ENCODE measurements at places on chromosomes 3 and 15.

- DNase-seq = no peak
Measured at GRCh38 chr15:47983533-47983932, 137.3 kb upstream of the SLC24A5 start.

DNA sequence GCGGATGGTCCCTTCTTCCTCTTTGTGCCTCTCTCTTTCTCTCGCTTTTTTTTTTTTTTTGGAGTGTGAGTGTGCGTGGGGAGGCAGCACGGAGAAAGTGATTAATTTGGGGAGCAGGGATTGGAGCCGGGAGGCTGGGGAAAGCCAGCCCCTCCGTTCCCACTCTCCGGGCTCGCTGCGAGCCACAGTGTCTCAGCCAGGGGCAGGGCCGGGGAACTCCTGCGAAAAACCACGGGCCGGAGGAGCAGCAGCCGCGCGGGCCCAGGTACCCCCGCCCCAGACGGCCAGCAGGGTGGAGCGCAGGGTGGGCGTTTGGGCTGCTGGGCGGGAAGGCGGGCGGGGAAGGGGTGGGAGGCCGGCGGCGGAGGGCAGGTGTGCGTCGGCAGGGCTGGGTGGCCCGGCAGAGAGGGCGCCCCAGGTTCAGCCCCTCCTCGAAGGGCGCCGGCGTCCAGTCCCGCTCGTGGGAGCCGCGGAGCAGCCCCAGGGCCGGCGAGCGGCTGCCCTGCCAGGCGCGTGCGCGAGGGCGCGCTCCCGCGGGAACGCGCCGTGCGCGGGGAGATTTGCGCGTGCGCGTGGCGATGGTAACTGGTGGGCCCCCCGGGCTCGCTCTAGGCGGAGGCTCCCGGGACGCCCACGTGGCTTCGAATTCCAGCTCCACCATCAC is 1.4 kb downstream of the CHL1 start:
- no peak for DNase-seq

DNA sequence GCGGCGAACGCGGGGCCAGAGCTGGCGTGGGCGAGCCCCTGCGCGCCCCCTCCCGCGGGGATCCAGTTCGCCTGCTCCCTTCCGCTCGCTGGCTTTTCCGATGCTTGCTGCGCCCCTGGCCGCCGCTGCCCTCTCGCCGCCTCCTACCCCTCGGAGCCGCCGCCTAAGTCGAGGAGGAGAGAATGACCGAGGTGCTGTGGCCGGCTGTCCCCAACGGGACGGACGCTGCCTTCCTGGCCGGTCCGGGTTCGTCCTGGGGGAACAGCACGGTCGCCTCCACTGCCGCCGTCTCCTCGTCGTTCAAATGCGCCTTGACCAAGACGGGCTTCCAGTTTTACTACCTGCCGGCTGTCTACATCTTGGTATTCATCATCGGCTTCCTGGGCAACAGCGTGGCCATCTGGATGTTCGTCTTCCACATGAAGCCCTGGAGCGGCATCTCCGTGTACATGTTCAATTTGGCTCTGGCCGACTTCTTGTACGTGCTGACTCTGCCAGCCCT is 721 bp downstream of the P2RY1 start:
- DNase-seq = no peak

- no peak for DNase-seq
Measured at GRCh38 chr15:63679588-63679987, 82.4 kb downstream of the FBXL22 start.

DNA sequence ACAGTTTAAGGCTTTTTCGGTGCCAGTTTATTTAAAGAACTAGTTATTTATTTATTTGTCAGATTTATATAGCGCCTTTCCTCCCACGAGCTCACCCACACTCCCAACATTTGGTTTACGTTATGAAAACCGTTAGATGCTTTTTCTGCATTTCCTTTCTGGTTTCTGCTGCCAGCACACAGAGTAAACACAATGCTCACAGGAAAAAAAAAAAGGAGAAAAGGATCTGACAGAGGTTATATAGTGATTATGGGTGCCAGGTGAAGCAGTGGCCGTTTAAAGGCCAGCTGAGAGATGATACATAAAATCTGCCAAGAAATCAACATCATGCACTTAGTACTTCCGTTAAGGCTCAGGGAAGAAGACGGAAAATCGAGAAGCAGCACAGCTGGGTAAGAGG is 37.9 kb downstream of the ETV5 start:
- DNase-seq = no peak

DNA sequence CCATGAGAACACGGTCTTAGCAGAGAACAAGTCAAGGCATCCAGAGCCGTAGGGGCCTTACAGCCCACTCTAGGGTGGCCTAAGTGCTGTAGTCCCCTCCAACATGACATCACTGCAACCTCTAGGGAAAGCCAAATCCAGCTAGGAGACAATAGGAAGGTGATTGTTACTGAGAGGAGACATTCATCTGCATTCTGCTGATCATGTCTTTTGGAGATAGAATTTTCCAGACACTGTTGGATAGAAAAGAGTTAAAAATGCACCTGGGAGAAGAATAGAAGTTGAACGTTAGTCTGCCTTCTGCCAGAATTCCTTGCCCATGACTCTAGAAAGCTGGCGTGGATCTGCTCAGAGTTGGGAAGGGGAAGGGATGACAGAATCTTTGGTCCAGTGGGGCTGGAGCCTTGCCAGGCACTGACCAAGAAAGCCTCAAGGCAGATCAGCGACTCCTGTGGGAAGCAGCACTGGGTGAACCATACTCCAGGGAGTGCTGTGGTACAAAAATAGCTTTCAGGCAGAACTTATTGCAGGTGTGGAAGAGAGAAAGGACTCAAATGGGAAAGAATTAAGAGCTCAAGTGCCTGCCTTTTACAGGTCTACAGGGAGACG is 44.8 kb upstream of the RAF1 start:
- DNase-seq = no peak

GRCh38 chr3:133883641-133884040 is 12.0 kb downstream of the RAB6B start:
- no peak for DNase-seq

DNA sequence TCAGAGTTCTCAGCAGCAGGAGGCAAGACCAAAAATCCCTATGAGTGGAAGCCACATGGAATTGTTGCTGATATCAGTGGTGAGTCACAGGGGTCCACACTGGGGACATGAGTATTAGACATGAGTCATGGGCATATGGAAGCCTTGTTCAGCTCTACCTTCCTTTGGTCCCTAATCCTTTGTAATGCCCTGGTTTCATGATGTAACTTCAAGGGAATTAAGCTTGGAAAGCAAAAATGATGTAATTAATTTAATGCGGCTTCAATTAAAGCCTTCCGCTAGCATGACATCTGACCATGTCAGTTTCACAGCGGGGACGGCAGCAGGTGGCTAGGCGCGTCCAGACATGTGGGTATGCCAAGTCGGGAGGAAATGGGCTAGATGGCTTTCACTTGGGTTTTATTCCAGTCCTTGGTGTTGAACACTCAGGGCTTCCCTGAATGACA is 176.1 kb upstream of the RGMA start:
- no peak for DNase-seq

DNA sequence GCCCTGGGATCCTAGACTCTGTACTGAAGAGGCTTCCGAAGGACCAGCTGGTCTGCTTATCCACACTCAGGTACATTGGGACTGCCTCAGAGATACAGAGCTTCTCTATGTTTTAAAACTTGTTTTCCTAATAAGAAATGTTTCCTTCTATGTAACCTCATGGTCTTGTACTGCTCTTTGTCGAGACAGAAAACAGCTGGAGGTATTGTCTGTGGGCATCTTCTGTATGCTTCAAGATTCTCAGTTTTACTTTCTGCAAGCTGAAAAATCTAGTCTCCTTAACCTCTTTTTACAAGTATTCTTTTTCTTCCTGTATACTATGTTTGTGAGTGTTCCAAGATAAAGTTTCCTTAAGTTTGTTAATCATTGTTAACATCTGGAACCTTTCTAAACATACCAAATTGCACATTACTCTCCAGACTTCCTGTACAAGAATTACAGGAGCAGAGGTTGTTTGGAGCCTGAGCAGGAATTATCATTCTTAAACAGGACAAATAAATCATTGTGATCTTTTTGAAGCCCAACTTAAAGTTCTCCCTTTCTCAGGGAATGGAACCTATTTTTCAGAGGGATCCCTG is 358.3 kb upstream of the CFAP20DC start:
- DNase-seq = no peak

- no peak for DNase-seq
Measured at GRCh38 chr15:59998305-59998949, 5.7 kb upstream of the FOXB1 start.

DNA sequence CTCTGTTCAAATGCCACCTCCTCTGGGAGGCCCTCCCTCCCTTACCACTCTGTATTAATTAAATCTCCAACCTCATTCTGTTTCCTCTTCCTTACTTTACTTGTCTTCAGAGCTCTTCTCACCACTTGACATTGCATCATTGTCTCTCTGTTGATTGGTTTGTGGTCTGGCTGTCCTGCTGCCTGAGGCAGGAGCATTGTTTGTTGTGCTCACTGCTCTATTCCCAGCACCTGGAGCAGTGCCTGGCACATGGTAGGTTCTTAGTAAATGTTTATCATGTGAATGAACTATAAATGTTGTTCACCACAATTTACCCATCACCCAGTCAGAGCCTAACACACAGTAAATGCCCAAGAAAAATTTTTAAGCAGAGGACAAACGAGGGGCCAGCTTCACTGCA is 6.7 kb upstream of the BFSP2 start:
- no peak for DNase-seq

DNA sequence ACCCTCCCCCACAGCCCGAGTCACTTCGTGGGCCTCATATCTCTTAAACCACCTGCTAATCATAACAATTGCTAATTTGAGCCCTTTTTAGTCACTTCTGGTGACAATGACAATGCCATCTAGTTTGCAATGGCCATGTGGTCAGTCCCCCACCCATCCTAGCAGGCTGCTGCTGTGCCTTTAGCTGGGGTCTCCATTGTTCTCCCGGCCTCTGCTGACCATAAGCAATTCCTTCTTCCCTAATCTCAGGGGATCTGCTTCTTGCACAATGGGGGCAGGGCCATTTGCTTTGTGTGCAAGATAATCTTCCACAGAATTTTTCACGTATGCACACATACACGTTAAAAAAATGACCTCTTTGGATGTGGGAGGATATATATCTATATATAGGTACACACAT is 406.1 kb upstream of the ONECUT1 start:
- DNase-seq = no peak

DNA sequence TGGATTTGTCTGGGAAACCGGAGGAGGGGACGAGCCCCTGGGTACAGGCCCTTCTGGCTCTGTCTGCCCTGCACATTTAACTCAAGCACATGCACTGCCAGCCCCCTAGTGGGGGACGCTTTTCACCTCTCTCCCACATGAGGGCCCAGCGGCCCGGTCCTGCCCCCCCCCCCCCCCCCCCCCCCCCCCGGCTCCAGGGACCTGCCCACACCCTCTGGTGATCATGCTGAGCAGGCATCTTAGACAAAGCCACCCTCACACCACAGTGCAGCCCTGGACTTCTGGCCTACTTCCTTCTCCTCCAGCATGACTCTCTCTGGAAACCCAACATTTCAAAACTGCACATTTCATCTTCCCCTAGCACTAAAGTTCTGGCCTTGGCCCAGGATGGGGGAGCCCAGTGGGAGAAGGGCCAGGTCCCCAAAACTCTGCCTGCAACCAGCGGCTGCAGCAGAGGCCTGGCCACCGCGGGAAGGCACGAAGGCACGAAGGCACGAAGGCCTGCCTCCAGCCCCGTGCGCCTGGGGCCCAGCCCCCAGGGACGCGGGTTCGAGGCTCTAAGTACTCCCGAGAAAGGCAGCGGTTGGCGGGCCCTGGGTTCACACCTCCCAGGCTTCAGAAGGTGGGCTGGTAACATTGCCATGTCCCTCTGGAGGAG is 14.1 kb downstream of the KLF15 start:
- DNase-seq = no peak

DNA sequence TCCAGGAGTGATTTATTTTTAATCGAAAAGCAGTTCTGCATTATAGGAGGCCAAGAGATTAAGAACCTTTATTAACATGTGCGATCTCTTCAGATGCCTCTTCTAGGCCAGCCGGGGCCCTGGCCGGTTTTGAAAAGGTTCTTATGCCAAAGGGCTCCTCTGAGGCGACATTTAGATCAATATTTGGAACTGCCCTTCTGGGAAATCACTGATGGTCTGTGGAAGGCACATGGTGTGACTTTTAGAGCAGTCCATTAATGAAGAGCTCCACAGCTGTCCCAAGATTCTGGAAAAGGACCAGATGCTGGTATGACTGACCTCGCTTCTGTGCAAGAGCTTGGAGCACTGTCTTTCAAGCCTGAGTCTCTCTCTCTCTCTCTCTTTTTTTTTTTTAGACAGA is 19.7 kb downstream of the MGLL start:
- no peak for DNase-seq

- DNase-seq = no peak
Measured at GRCh38 chr3:7565574-7565973, 704.7 kb downstream of the GRM7 start.

GRCh38 chr15:79296583-79296982 is 14.1 kb downstream of the ANKRD34C start:
- no peak for DNase-seq

GRCh38 chr3:66702126-66702525 is 201.3 kb upstream of the LRIG1 start:
- DNase-seq = no peak

GRCh38 chr3:154583086-154583634 is 153.2 kb upstream of the GPR149 start:
- no peak for DNase-seq

- no peak for DNase-seq
Measured at GRCh38 chr15:66746231-66746605, 44.2 kb downstream of the SMAD6 start.

- DNase-seq = no peak
Measured at GRCh38 chr3:42192334-42193200, 73.4 kb downstream of the CCK start.

DNA sequence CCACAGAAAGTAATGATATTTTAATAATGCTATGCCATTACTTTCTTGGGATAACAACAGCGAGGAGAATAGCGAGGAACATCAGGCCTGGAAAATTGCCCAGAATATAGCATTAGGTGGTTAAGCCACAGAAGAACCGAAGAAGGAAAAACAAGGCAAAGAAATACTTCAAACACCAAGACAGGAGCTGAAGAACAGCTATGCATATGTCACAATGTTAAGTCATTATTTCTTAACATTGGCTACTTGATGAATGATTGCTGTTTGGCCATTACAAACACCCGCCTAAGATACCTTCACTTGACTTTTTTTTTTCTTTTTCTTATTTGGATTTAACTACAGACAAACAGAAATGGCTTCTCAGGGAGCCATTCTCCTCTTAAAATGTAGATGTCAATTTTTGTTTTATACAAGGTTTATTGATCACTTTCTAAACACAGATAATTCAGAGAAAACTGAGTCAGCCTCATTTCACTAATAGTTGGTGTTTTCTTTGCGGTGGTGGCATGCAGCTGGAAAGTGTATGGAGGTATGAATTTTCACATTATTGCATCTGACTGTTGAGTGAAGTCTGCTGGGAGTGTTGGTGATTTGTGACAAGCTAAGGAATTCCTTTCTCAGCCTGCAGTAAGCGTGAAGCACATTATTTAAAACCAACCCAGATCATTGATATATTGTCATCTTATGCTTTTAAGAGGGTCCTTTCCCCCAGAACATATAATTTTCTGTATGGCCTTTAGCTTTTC is 705.7 kb upstream of the NR2F2 start:
- DNase-seq = no peak
